ENCODE measurements at places on chromosomes 7 and 10. TPM values are rescaled to one million over a fixed set of nuclear protein-coding genes. Genes with fewer than 3 reads are reported as not detected.

Gene ADRA2A
- not detected for total RNA-seq

Gene ZDHHC4
- 30.1 TPM for total RNA-seq

Gene PLAU
- 4.8 TPM for total RNA-seq

Gene GNA12
- 14.4 TPM for total RNA-seq

Gene ASAH2
- total RNA-seq: 4.9 TPM

Gene ASB10
- not detected for total RNA-seq
